ENCODE measurements at places on chromosomes 7 and 10.

DNA sequence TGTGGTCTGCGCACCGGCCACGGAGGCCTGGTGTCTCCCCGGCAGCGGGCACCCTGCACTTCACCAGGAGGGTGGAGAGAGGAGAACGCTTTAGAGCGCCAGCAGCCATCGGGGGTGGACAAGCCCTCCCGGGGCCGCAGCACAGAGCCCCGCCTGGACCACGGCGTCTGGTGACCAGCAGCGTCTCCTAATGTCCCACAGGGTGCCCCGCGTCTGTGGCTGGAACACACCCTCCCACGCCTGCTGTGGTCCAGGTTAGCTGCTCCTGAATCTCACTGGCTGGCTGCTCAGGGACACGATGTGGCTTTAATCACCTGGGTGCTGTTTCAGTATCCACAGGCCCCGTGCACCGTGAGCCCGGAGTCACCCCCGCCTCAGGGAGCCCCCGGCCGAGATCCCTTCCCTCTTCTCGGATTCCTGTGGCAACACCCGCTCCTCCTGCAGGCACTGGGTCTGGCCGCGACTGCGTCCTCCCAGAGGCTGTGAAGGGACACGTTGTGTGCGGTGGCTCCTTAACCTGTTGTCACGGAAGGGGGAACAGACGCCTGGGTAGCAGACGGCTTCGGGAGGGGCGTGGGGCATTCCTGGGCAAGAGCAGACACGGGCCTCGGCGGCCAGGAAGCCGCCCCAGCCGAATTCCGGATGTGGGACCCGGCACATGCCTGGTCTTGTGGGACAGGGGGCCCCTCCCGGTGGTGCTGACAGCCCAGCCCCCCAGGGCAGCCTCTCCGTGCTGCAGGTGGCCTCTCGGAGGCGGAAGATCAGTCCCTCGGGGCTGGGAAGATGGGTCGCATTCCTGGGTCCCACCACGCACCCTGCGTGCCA lies 78.9 kb downstream of the FOXL3 start:
- DNase-seq, result no peak

- DNase-seq, result no peak
These were observed 58.7 kb upstream of the TMEM106B start for GRCh38 chr7:12152196-12152918.

- no peak for DNase-seq
These were observed 63.7 kb upstream of the ANTXRL start for GRCh38 chr10:46223064-46223480.

- peak; percentile 2 for DNase-seq
These were observed 30.2 kb upstream of the ANKRD2 start for GRCh38 chr10:97542169-97543024.

GRCh38 chr7:157686285-157686894 lies 349.6 kb downstream of the DNAJB6 start:
- no peak for DNase-seq

DNA sequence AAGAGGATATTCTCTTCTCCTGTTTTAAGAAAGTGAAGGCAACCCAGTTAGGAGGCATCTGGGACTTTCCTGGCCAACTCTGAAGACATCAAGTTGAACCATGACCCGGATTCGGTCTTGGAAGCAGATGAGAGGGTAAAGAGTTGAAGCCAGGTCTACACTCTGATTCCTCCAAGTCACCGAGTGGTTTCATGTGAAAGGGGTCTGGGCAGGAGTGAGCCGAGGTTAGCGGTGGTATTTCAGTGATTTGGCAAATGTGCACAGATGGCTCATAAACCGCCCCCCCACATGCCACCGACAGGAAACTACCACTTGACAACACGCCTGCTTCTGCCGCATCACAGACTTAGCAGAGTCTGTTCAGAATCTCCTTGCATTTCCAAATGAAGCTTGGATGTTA lies 11.4 kb upstream of the REPIN1 start:
- peak; percentile 95 for DNase-seq

DNA sequence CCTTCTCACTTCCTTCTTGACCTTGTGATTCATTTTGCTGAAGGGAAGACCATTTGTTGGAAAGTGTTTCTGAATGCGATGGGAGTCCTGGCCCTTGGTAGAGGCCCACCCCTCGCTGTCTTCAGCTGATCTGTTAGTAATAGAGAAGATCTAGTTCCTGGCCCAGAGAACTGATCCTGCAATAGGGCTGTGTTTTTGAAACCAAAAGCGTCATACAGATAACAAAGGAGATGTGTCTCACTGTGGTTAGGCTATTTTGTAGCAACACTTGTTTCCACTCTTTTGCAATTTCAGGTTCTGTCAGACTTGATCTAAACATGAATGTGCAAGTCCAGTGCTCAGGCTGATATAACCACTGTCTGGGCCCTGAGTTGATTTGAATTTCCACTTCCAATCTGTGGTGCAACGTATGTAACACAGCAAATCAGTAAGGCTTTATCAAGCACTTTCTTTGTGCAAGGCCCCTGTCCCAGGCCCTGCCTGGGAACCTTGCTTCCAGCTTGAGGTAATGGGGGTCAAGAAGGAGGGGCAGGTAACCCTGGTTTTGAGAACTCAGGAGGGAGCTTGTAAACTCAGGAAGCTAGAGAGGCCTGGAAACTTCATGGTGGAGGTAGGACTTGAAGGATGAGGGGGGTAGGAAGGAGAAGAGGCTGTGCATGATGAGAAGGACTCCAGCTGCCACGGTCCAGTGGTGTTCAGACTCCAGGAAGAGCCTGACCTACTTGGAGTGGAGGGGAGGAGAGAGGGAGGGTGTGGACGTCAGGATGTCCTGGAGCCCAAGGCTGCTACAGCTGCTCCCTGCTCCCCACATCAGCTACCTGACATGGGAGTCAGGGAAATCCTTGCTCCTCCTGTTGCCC lies 42.2 kb upstream of the SRGN start:
- DNase-seq, result no peak

DNA sequence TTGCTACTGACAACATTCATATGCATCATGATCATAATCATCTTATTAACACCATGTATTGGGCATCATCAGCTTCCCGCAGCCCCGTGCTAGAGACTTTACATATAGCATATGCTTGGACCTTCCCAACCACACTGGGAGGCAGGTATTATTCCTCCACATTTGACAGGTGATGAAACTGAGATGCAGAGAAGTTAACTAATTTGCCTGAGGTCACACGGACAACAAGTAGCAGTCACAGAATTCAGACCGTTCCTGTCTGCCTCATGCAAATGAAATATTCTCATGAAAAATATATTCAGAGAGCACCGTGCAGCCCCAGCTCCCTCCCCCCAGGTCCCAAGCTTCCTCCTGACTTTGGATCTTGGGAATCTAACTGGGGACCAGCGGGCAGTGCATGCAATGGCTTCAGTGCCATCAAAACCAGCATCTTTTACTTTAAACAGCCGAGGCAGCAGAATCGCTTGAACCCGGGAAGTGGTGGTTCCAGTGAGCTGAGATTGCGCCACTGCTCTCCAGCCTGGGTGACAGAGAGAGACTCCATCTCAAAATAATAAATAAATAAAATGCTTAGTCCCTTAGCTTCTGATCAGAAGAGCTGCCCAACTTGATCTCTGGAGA lies 112.2 kb upstream of the GPR26 start:
- DNase-seq, result no peak

DNA sequence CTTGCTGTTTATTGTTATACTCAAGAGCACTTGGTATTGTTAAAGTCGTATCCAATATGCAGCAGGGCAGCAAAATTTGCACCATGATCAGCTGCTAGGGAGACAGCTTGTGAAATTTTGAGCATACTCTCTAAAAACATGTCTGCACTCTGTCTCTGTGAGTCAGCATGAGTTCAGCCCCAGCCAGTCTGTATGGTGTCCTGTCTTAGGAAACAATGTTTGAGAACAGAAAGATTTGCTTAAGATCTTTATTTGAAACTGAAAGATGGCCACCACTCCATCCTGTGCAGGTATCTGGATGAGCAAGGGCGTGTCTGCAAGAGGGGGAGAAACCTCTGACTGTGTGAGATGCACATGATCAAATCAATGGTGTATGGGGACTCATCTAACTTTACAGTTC lies 97.1 kb downstream of the GNAI1 start:
- DNase-seq, result no peak

DNA sequence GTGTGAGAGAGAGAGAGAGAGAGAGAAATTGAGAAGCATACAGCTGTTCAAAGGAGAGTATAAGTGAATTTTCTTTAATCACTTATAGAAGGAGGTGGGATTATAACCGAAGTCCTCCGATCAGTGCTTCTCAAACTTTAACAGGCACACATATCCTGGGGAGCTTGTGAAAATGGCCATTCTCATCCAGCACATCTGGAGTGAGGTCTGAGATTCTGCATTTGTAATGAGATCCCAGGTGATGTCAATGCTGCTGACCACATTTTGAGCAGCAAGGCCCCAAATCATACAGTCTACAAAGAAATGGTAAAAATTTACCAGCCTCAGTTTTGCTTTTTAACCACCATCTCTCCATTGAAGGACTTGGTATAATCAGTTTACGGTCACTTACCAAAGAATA lies 219.0 kb downstream of the PTEN start:
- no peak for DNase-seq

GRCh38 chr7:70620333-70621055 lies 511.4 kb upstream of the GALNT17 start:
- no peak for DNase-seq
